ENCODE measurements at places on chromosomes 1 and 21.

- no peak for DNase-seq
Measured at GRCh38 chr1:53567450-53567849, 108.3 kb downstream of the DMRTB1 start.

DNA sequence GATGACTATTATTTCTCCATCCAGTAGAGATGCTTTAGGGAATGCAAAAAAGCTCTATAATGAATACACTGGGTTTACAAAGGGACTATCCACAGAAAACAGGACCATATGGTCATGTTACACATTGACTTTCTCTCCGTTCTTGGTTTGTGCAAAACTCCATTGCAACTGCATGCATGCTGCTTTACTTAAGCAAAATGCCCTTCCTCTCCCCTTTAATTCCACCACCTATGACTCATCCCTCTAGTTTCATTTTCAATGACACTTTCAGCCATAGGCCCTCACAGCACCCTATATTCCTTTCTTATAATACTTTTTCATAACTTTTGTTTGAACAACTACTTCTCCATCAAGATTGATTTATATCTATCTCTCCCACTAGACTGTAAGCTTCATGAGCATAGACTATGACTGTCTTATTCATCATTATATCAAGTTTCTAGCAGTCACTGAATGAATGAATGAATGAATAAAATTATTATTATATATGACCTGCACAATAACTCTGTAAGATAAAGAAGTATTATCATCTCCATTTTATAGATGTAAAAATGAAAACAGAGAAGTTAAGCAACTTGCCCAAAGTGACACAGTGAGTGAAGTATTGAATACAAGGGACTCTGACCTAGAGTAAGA is 248.9 kb downstream of the PLPP3 start:
- no peak for DNase-seq

DNA sequence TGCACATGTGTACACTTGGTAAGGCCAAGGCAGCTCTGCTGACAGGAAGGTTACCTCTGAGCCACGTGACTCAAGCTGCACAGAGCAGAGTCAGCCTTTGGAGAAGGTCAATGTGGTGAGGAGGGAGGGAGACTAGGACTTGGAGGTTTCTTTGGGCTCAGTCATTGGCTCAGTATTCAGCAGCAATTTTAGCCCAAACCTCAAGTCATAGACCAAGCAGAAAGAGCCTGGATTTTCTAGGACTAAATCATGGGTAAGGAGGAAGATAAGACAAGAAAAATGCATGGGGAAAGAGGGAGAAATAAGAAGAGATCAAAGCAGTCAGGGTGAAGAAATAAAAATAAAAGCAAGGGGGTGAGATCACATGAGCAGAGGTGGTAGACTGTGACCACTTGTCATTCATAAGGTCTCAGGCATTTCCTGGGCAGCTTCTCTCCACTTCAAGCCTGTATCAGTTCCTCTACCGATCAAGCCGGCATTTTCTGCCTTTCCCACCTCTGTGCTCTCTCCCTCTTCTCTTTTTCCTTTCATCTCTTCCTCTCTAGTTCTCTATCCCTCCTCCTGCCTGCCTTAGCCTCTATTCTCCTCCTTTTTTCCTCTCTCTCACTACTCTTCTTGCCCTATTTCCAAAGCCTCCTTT is 51.7 kb upstream of the DUSP10 start:
- no peak for DNase-seq

GRCh38 chr1:5926686-5927435 is 65.4 kb downstream of the NPHP4 start:
- no peak for DNase-seq

DNA sequence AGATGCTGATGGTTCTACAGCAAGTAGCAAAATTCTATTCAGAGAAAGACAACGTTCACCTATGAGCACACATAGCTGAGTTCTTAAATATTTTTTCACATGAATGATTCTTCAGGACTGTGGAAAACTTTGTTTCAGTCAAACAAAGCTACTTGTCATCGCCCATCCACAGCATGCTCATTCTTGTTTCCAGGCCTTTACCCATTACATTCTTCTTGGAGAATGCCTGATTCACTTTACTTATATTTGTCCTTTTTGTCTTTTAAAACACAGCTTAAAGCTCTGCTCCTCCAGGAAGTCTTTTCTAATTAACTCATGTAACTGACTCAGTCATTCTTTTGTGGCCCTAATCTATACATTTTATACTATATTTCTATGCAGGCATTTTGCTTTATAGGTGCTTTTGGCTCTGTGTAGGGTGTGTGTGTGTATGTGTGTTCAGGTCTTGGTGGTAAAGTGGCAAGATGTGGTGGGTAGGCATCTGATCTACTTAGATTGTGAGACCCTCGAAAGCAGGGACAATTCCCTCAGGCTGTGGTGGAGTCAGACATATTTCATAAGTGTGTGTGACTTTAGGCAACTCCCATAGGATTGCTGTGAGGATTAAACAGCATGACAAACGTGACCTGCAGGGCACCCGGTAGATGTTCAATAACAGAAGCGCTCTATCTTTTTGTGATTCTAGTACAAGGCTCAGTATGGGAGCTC is 11.8 kb upstream of the MARK1 start:
- DNase-seq: no peak

DNA sequence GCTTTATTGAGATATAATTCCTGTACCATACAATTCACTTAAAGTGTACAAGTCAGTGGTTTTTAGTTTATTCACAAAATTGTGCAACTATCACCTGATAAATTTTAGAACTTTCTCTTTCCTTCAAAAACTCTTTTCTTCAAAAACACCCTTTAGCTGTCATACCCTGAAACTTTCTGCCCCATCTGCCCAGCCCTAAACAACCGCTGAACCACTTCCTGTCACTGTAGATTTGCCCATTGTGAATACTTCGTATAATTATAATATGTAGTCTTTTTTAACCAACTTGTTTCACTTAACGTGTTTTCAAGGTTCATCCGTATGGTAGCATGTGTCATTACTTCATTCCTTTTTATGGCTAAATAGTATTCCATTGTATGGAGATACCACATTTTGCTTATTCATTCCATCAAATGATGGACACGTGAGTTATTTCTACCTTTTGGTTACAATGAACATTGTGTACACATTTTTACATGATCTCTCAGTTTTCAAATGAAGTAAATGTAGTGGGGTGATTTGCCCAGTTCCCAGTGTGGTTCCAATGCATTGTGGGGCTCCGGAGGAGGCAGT is 37.9 kb downstream of the WNT4 start:
- DNase-seq: no peak

DNA sequence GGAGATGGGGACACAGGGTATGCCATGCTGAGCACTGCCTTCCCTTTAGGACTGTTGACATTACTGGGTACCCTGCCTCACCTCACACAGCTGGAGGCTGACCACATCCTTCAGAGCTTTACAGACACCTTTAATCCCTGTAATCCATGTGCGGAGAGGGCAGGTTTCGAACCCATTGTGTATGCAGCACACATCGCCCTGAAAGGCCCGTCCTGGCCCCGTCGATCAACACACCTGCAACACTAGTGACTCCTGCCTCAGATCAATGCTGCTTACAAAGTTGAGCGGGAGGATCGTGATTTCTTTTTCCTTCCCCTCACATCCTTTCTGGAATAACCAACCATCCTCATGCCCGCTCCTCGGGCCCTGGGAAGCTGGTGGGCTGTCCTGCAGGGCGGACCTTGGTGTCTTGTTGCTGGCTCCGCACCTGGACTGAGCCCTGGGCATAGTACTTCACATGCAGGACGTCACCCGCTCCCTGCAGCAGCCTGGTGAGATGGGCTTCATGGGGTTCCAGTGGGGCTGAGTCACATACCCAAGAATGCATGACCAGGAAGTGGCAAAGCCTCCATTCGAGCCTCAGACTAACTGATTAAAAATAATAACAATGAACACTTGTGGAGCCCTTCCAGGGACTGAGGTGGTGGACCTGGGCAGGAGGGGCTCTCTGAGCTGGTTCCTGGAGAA is 403.6 kb downstream of the PTPRU start:
- DNase-seq: no peak

GRCh38 chr21:18252256-18252655 is 7.6 kb downstream of the CHODL start:
- DNase-seq: peak; percentile 66

DNA sequence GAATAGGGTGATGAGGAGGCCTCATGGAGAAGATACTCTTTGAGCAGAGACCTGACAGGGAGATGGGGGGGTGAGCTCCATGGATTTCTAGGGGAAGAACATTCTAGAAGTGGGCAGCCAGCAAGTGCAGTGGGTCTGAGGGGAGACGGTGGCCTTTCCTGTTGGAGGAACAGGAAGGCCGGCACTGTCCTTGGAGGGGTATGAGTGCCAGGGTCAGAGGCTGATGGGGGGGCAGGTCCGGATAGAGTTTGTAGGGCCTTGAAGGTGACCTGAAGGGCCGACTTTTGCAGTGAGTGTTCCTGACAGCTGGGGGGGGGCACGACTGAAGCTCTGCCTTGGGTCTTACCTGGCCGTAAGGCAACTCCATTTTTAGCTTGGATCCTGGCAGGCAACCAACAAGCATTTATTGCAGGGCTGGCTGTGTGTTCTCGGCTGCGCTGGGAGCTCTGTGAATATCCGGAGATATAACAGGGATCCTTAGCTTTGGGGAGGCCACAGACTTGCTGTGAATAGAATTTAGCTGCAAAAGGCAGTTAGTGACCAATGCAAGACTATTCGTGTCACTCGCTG is 130.6 kb downstream of the MRPS6 start:
- DNase-seq: no peak

- DNase-seq: no peak
Measured at GRCh38 chr1:244216836-244217235, 165.8 kb downstream of the ZBTB18 start.

- no peak for DNase-seq
Measured at GRCh38 chr1:48596046-48596445, 124.0 kb upstream of the SPATA6 start.

DNA sequence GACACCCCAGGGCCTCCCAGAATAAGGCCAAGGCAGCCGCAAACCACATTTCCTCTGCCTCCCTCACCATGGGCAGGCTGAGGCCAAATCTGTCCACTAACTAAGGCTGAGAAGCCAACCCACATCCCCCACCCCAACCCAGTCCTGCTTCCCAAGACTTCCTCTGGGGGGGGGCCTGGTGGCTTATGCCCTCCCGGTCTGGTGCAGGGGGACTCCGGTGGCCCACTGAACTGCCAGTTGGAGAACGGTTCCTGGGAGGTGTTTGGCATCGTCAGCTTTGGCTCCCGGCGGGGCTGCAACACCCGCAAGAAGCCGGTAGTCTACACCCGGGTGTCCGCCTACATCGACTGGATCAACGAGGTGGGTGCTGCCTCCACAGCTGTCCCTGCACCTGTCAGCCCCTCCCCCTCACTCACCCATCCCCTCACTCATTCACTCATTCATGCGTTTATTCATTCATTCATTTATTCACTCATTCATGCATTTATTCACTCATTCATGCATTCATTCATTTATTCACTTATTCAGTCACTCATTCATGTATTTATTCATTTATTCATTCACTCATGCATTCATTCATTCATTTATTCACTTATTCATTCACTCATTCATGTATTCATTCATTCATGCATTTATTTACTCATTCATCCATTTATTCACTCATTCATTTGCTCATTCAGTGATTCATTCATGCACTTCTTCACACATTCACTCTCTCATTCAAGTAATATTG is 7.3 kb downstream of the CTRC start:
- DNase-seq: no peak

DNA sequence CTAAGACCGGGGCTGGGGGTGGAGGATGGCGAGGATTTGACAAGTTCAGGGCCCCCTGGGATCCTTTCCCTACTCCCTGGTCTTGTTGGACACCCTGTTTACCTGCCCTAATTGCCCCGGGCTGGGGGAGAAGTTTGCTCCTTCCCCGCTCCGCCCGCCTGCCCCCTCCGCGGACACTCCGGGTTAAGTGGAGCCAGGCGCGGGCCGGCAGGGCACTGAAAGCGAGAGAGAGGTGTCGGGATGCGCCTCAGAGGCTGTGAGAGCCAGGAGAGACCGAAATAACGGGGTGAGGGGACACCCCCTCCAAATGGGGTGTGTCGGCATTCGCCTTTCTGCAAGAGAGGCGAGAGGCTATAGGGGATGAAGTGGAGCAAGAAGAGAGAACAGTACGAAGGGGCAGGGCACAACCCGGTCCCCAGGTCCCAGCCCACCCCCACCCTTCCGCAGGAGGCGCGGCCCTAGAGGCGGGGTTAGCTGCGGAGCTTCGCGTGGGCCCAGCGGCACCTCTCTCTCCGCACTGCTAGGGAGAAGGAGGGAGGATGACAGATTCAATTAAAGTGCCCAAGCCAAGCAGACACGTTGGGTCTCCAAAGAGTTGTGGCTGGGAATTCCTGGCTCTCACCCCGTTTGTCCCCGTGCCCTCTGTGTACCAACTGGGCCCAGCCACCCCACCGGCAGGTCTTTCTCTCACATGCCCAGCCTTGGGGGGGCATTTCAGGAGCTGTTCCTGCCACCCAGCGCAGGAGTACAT is 3.8 kb downstream of the EFNA3 start:
- no peak for DNase-seq
